Activated CD4-positive, alpha-beta T cell treated with anti-CD3 and anti-CD28 coated beads for 24 hours (primary cell): ENCODE measurements at places on chromosomes 2 and 18.
A peak's percentile ranks its signal among the peaks of the same experiment; 100 is the strongest.

DNA sequence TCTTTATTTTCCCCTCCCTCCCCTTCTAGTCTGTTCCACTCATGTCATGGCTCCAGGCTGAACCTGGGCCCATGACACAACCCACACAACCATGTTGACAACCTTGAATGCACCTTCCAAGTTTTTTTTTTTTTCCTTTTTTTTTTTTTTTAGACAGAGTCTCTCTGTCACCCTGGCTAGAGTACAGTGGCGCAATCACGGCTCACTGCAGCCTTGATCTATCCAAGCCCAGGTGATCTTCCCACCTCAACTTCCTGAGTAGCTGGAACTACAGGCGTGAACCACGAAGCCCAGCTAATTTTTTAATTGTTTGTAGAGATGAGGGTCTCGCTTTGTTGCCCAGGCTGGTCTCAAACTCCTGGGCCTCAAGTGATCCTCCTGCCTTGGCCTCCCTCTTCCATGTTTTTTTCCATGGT is 21.9 kb upstream of the ROCK2 start:
- no peak for DNase-seq

DNA sequence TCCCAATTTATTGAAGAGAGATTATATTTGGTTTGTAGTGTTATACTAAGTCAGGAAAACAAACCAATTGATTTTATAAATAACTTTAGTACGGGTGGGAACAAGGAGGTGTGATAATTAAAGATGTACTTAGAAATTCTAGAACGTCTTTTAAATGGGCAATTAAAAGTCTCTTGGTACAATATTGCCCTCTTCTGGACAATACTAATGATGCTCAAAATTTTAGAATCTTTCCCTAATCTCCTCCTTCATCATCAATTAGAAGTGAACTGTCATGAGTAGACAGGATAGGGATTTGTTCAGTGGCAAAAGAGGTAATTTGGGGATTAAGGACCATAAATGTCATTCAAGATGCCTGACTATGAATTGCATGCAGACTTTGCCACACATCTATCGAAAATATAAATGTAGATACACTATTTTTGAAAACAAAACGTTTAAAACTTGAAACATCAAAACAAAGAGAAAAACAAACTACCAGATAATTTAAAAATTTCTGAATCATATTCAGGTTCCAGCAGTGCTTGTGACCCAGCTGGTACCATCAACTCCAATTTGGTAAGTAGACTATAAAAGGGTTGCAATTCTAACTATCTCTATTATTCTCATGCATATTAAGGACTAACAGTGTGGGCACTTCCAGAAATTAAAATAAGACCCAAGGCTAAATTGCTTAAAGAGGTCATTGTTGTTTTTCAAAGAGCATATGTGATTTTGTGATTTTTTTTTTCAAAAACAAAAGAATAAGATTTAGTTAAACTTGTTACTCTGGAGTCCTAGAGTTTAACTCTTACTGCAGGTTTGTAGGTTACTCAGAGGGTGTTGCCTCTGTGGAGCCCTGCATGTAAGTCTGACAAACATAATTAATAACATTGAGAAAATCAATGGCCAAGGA is 123.5 kb downstream of the LAMA3 start:
- no peak for DNase-seq

DNA sequence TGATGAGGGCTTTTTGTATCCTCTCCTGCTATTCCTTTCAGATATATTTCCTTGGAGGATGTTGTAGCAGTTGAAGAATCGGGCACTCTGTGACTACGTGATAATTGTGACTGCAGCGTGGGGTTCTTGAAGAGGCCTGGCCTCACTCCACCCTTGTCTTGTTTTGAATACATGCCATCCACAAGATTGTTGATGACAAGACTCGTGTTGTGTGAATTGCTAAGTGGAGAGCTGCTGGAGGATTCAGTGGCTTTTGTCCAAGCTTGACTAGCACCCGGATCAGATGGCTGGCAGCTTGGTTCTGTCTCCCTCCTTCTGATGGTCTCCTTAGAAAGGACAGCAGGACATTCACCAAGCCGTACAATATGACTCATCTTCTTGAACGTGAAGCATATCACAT is 146.9 kb downstream of the DAW1 start:
- DNase-seq = no peak

DNA sequence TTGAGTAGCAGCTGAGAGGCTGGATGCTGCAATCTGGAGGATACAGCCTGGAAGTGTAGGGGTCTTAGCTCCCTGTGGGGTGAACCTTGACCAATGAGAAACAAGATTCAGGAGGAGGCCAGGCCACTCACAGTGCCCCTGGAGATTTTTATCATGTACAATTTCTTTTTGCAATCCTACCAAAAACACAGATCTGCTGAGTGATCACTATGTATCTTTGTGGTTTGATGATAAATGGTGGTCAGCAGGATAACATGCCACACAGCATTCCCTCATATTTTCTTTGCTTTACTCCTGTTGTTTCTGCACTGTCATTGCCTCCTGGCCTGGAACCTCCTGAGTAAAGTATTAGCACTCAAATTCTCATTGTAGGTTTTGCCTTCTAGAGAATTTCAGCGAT is 357.9 kb downstream of the THSD7B start:
- DNase-seq = no peak

GRCh38 chr2:218149848-218150440 is 16.8 kb downstream of the CXCR1 start:
- DNase-seq = no peak

DNA sequence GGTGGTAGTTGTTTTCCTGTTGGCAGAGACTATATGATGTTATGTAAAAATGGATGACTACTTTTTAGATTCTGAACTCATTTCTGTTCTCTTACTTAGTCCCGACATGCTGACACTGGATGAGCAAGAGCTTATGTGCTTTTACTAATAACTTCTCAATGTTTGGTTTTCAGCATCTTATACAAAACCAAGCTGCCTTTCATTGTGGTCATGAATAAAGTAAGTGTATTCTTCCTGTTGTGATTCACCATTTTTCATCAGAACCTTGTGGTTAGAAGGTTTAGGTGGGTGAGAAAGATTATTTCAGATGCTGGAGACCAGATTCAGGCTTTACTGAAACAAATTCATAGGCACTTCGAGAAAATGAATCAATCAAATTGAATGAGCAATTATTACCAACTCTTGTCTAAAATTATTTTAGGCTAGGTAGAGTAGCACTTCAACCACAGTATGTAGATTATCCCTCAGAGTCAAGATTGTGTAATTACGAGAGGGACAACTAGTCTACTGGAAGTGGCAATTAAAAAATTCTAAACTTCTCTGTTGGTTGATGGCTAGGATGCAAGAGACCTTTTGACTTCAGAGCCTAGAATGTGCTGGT is 9.3 kb downstream of the GPN1 start:
- no peak for DNase-seq

DNA sequence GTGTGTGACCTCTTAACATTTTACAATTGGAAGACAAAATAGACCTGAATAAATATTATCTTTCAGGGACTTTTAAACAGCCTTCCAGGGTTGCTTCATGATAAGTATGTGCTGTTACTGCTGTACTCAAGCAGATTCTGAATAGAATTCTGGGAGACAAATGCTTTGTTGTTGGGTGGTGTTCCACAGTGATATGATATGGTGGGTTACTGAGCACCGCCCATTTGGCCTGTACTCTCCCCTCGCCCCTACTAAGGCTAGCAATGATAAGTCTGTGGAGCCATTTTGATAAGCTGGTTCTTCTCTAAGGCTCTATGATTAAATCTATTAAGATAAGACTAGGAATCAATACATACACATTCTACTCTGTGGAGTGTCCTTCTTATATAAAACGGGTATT is 89.8 kb upstream of the ITGA4 start:
- no peak for DNase-seq

- no peak for DNase-seq
Measured at GRCh38 chr18:74190086-74190485, 41.8 kb downstream of the TIMM21 start.

DNA sequence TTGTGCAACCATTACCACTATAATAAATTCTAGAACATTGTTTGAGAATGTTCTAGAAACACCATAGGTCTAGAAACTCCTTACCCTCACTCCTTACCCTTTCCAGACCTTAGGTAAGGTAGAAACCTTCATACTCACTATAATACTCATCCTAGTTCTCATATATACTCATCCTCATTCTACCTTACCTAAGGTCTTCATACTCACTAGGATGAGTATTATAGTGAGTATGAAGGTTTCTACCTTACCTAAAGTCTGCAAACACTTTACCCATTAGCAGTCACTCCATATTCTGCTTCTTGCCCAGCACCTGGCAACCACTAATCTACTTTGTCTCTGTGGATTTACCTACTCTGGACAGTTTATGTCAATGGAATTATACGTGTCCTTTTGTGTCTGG is 75.0 kb downstream of the TMEM185B start:
- DNase-seq = no peak

- DNase-seq = no peak
Measured at GRCh38 chr18:24725644-24726415, 265.4 kb downstream of the HRH4 start.

GRCh38 chr2:25159949-25160348 is 8.4 kb downstream of the POMC start:
- DNase-seq = no peak

DNA sequence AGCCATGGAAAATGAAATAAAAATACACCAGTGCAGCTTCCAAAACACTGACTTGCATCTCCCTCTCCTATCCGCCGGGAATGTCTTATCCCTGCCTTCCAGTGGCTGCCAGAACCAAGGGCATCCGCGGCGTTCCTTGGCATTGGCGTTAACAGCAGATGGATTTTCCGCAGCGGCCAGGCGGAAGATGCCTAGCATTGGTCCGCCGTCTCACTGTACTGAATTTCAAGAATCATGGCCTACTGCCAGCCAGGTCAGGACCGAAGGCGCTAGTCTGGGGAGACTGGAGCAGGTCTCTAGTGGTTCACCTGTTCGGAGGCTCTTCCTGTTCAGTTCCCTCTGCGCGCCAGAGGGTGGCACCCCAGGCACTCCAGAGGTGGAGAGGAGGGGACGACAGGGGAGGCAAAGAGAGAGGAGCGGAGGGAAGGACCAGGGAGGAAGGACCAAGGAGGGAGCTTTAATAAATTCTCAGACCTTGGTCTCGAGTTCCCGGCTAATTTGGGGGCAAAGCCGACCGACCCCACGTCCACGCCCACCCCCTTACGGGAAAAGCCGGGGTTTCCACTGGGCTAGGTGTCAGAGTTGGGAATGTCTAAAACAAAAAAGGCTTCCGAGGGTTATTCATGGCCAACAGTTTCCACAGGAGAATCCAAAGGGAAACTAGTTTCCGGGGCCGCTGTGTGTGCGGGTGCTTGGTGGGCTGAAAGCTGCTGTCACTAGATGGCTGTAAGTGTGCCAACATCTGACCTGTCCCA is 3.7 kb upstream of the BCL2L11 start:
- DNase-seq = peak; percentile 54

GRCh38 chr2:8022908-8023640 is 658.8 kb upstream of the ID2 start:
- no peak for DNase-seq

- no peak for DNase-seq
Measured at GRCh38 chr2:151844211-151844896, 16.1 kb upstream of the ARL5A start.

DNA sequence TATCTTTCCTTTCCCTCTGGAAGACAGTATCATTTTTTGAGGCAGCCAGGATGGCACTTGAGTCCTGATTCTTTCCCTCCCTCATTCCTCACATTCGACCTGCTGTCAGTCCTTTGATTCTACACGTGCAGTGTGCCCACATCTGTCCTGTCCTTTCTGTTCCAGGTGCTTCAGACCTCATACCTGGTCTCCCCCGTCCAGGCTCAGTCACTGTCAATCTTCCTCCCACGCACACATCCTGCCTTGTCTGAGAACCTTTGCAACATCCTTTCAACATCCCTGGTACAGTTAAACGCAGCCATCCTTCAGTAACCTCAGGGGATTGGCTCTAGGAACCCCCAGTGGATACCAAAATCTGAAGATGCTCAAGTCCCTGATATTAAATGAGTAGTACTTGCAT is 10.1 kb downstream of the BCL2 start:
- no peak for DNase-seq

- DNase-seq = no peak
Measured at GRCh38 chr2:23376972-23377371, 8.0 kb upstream of the KLHL29 start.

- no peak for DNase-seq
Measured at GRCh38 chr2:71700658-71701397, 247.5 kb downstream of the DYSF start.

DNA sequence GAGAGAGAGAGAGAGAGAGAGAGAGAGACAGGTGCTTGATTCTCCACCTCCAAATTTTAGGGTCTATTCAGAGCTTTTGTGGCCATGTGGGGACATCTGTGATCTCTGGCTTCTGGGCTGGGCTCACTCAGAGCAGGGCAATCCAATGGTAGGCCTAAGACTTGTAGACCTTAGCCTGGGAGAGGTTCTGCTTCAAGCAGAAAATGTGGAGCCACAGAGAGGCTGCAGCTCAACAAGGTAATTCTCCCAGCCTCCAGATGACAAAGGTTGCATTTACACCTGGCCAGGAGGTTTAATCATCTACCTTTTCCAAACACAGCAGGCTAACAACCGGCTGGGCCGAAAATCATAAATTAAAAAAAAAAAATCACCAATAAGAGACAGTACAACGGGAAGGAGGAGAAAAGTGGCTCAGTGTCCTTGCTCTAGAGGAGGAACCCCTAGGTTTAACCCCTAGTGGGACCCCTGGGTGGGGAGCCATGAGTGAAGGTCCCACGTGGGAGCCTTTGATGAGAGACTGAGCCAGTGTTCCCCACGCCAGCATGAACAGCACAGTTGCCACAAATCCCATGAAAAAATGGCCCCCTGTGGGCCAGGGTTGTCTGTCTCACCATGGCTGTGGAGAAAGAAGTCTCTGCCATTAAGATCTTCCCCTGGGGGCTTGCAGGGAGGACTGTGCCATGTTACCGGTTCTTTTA is 124.0 kb upstream of the GATA6 start:
- no peak for DNase-seq

GRCh38 chr18:42412896-42413295 is 457.9 kb downstream of the PIK3C3 start:
- no peak for DNase-seq

- DNase-seq = no peak
Measured at GRCh38 chr2:175877845-175878544, 124.1 kb downstream of the LNPK start.

GRCh38 chr2:241877989-241878970 is 8.8 kb downstream of the RTP5 start:
- peak; percentile 69 for DNase-seq

DNA sequence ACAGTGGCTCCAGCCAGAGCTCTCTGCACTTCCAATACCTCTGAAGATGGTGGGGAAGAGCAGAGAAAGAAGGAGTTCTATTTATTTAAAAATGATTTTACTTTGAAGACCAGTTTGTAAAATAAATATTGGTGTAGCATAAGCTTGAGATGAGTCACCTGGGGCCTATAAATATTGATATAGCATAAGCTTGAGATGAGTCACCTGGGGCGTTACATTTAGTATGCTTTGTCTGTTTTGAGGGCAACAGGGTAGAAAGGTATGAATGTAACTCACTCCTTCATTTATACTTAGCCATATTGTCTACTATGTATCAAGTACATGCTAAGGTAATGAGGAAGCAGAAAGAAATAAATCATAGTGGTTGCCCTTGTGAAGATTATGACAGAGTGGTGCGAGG is 7.7 kb upstream of the SULT1C4 start:
- no peak for DNase-seq

- no peak for DNase-seq
Measured at GRCh38 chr2:47422560-47422959, 19.6 kb downstream of the MSH2 start.

GRCh38 chr2:182716650-182716979 is 558 bp downstream of the DNAJC10 start:
- DNase-seq = no peak
